RCC 7860 (cell line): ENCODE measurements at places on chromosomes 6 and 20.

DNA sequence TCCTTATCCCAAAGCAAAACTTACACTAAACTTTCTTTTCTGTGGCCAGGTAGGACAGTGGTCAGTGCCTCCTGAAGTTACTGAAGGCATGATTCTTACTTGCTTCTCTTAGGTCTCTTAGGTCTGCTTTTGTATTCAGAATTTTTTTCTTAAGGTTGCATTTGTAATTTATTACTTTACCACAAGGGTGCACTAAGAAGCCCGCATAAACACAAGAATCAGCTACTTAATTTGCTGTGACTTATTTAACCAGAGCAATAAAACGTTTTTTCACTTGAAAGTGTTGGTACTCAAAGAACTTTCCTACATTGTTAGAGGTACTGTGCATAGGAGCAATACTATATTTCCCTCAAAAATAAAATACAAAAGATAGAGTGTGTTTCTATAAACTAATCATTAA lies 75.4 kb upstream of the LAMA2 start:
- DNase-seq, result no peak

- DNase-seq, result no peak
Measured at GRCh38 chr20:10781526-10781925, 107.7 kb upstream of the JAG1 start.

DNA sequence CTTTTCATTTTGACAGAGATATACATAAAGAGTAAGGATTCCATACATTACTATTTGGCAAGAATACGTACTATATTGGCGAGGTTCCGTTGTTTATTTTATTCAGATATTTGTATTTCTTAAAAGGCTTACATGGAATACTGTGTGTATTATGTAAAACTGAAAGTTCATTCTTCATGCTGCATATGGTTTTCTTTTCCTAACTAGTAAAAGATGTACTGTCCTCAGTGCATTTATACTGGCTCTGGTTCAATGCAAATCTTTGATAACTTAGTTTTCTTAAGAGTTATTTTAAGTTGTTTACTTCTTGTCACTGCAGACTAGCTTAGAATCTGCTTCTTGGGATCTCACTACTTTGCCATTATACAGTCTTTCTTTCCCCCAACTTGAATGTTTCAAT lies 42.0 kb downstream of the ADGRB3 start:
- no peak for DNase-seq

DNA sequence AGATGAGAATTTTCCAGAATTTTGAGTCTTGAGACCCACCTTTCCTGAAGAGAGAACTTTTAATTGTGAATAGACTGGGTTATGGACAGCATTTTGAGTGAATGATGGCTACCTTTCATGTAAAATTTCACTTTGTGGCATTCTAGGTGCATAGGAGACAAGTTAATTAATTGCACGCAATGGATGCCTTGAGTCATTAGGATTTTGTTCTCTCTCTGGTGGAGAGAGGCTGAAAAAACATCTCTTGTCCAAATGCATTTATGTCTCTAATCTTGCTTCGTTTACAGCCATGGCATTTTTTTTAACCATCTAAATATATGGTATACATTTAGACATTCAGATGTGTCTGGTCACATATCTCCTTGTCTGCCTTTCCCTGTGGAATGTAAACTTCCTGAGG lies 3.1 kb downstream of the RHAG start:
- no peak for DNase-seq

DNA sequence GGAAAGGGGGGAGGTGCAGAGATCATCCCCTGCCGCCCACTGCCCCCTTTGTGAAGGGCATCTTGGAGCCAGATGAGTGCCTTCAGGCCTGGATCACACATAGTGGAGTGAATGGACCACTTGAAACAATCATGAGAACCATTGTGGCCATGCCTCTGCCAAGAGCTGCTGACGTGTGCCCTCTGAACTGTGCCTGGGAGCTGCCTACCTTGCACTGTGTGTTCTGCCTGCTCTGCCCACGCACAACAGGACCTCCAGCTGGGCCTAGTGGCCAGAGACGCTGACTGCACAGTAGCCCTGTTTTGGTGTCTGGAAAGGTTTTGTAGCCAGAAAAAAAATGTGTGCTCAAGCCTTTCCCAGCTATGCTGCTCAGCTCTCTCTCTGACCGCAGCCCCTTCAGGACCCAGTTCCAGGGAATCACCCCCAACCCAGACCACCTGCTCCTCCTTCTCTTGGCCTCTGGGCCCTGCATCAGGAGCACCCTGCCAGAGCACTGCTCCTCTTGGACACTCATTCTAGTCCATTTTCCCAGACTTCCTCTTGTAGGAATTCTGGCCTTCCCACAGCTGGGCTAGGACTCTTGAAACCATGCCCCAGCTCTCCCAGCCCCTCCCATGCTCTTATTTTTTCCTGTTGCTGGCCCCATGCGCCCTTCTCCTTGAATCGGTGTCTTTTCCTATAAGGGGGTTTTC lies 1.6 kb upstream of the ADIG start:
- no peak for DNase-seq

- no peak for DNase-seq
Measured at GRCh38 chr6:169157197-169158148, 96.2 kb downstream of the THBS2 start.

GRCh38 chr6:166259296-166259977 lies 48.8 kb downstream of the PRR18 start:
- no peak for DNase-seq

DNA sequence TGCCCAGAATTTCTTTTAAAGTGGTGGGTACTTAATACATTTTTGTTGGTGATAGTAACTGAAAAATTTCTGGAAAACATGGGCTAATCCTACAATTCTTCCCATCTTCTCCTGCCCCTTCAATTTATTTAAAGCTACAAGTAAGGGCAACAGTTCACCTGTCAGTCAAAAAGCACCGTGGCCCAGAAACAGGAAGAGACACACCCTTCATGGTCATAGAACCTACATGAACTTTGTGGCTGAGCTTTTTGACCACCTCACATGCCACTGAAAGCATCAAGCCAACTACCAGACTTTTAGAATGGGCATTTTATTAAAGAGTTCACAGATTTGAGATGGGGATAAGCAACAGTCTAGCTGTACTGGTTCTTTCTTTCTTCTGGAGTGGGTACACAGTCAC lies 201.1 kb upstream of the CNR1 start:
- DNase-seq, result no peak

- no peak for DNase-seq
Measured at GRCh38 chr6:315921-316752, 23.9 kb downstream of the DUSP22 start.

- DNase-seq, result peak; percentile 74
Measured at GRCh38 chr6:73579851-73580246, 59.0 kb upstream of the EEF1A1 start.

- DNase-seq, result no peak
Measured at GRCh38 chr20:2794866-2795447, 5.5 kb downstream of the CPXM1 start.

DNA sequence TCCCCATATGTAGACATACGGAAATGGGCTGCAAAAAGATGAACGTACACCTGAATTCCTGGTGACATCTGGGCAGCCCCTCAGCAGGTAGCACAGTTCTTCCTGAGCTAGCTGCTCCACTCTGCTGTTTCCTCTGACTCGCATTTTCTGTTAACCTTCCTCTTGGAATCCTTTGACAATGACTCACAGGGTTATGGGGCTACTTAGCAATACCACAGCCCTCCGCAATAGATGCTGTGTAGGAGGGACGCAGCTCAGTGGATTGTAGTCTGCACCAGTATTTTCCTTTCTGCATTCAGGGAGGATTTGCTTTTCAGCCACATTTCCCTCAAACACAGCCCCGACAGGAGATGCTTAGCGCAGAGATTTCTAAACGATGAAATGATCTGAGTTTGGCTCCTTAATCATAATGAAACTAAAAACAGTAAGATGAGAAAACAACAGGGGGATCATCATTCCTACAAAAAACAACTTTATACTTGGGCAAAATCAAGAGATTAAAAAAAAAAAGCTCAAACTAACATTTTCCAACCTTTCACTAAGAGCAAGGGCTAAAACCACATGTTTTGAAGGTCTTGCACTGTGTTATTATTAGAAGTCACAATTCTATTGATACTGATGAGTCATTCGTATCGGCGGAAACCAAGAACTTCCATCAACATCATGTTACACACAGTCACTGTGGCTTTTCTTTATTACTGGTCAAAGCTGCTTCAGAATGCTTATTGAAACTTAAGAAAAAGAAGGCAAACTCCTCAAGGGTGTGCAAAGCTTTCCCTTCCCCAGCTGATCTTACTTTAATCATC lies 12.2 kb downstream of the BACH2 start:
- DNase-seq, result peak; percentile 75

DNA sequence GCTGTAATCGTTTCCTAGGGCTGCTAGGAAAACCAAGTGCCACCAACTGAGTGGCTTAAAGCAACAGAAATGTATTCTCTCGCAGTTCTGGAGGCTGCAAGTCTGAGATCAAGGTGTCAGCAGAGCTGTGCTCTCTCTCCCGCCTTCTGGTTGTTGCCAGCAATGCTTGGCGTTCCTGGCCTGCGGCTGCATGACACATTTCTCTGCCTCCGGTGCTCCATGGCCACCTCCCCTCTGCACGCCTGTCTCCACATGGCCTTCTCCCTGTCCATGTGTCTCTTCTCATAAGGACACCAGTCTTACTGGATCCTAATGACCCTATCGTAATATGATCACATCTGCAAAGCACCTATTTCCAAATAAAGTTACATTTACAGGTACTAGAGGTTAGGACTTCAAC lies 91.7 kb upstream of the AKAP12 start:
- no peak for DNase-seq

DNA sequence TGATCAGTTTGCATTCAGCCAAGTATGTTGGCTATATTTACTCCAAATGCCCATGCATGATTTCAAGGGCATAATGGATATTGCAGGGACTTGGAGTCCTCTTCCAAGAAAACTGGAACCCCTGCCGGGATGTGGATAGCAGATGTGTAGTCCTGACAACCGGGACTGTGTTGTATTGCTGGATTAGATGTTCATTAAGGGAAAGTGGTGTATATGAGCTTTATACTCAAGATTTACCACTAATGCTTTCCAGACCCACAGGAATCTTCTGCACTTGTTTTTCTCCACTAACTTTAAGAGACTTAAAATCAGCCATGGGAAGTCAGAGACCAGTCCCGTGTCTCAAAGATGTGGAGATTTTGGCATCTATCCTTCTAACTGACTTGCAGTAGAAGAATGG lies 770.9 kb downstream of the HDGFL1 start:
- no peak for DNase-seq

GRCh38 chr6:23174781-23175361 lies 605.5 kb downstream of the HDGFL1 start:
- DNase-seq, result peak; percentile 85

DNA sequence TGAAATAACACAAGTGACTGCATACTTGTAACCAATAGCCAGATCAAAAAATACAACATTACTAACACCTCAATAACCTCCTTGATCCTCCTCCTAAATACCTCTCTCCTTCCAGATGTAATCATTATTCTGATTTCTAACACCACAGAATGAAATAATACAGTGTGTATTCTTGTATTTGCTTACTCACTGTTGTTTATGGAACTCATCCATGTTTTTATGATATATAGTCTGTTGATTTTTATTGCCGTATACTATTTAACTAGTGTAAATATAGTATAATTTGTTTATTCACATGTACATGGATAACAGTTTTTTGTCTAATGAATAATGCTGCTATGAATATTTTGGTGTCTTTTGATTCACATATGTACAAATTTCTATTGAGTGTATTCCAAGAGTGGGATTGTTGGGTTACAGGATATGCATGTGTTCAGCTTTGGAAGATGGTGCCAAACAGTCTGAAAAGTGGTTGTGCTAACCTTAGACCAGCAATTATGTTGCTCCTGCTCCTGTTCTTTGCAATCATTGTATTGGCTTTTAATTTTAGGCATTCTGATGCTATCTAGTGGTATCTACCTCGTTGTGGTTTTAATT lies 11.5 kb downstream of the TTK start:
- DNase-seq, result no peak

DNA sequence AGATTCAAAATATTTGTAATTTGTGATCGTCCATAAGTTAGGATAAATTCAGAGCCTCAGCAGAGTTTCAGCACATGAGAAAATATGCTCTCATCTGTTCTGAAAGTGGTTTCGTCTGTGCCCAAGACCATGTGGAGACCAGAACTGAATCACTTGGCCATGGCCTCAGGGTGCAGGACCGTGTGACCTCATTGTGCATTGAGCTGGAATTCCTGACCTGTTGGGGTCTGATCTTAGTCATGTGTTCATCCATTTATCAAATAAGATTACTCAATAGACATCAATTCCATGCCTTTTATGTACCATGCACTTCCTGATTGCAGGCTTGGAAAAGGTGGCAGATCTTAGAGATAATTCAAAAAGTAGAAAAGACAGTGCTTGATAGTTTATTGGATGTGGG lies 680.5 kb downstream of the QKI start:
- DNase-seq, result peak; percentile 97

GRCh38 chr6:166556336-166556735 lies 30.1 kb downstream of the RAMACL start:
- DNase-seq, result peak; percentile 17

DNA sequence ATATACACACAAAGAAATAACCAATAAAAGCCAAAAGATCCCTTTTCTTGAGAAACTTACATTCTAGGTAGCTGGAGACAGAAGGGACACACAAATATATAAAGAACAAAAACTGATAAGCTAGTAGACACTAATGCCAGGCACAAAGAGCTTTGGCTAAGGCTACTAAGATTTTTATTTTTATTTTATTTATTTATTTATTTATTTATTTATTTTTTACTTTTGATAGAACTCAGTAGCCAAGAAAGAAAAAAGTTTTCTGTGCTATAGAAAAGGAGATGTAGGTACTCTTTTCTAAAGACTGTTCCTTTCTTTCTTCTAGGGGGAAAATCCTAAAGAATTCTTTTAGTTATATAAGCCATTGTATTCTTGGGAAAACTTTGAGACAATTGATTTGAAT lies 34.1 kb downstream of the THEMIS start:
- no peak for DNase-seq

- no peak for DNase-seq
Measured at GRCh38 chr6:35090734-35091133, 50.4 kb downstream of the TCP11 start.

- no peak for DNase-seq
Measured at GRCh38 chr6:144895313-144896278, 610.5 kb downstream of the UTRN start.

- peak; percentile 28 for DNase-seq
Measured at GRCh38 chr6:111260570-111261298, 173.4 kb downstream of the SLC16A10 start.

DNA sequence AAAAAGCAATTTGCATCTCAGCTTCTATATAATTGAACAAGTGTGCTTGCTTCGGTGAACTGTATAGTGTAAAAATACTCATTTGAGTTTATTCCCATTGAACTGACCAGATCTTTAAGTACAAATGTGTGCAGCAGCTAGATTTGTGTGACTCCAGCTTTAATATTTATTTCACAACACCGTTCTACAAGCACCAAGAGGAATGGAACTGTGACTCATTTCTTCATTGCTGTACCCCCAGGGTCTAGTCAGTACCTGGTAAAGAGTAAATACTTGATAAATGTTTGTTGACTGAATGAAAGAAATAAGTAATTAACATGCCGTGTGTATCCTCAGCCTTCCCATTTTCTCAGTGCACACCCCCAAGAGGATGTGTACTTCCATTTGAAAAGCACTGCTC lies 464.8 kb downstream of the CBLN4 start:
- no peak for DNase-seq
